ENCODE measurements at places on chromosomes 3 and 15.

- no peak for DNase-seq
Observed at GRCh38 chr3:38477057-38477820, 18.9 kb upstream of the EXOG start.

DNA sequence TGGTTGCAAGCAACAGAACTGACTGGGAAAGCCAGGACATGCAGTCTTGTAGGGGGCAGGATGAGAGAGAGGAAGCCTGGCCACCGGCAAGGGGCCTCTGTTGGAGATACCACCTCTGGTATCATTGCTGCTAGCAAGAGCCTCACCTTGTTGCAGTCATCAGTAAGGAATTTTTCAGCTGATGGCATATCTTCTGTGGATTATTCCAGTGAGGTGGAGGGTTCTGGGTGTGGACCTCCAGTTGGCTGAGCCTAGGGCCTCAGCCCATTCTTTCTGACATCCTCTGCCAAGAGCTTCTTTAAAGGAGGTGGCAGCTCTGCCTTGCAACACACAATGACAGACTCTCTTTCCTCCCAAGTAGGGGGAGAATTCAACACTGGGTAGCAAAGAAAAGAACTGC, 128.9 kb downstream of the AQP9 start:
- no peak for DNase-seq

- no peak for DNase-seq
Observed at GRCh38 chr15:31357148-31357547, 30.5 kb downstream of the KLF13 start.

DNA sequence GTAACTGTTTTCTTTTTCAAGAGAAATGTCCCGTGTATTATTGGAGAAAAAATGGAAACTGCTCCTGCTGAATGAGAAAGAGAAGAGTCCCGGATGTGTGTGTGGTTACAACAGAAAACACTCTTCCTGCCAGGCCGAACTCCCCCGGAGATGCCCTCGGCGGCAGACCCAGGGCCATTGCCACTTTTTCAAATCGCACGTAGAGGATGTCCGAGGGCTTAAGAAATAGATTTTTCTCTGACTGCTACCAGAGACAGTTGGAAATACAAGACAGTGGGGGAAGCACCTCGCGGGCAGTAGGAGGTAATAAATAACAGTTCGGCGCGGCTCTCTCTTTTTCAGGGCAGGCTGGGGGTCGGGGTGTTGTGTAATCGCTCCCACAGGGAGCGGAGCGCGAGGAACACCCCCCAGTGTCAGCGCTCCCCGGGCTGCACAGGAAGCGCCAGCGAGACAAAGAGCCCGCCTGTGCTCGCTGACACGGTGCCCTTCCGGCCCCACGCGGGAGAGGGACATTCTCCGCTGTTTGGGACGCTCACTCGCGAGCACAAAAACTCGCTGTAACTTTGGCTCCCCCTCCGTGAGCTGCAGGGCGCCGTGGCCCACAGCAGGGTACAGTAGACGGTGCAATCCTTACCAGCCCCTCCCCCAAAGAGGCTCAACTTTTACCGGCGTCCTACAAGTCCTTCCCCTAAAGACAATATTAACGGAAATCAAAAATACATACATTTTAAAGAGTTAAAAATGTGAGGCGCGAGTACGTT, 1.1 kb downstream of the VGLL4 start:
- peak; percentile 56 for DNase-seq

GRCh38 chr3:149588909-149589308, 68.9 kb downstream of the WWTR1 start:
- DNase-seq, result no peak

DNA sequence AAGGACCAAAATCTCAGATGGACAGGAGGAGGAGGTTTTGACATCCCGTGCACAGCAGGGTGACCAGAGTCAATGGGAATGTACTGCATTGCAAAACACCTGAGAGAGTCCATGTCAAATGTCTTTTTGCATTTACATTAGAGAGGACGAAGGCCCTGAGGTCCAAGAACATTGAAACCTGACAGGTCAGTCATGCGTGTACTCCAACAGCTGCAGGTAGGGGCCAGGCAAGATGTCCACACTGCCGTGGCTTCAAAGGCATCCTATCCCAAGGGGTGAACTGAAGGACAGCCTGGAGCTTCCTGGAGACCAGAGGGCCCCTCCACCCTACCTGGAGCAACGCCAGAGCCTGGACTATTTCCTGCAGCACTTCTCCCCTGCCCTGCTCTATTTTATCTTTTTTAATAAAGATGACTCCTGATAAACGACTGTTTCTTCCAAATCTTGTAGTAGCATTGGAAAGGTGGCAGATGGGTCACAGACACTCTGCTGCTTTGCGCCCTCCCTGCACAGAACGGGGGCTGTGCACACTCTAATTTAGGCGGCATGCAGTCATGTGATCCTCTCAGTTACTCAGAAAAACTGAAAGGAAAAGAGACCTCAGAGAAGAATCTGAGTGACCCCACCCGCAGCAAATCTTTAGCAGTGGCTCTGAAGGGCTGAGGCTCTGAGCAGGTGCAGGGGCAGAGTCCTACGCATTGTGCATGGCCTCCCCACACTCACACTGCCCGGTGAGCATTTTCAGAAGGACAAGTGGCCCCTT, 68.2 kb downstream of the HMCES start:
- DNase-seq, result no peak

DNA sequence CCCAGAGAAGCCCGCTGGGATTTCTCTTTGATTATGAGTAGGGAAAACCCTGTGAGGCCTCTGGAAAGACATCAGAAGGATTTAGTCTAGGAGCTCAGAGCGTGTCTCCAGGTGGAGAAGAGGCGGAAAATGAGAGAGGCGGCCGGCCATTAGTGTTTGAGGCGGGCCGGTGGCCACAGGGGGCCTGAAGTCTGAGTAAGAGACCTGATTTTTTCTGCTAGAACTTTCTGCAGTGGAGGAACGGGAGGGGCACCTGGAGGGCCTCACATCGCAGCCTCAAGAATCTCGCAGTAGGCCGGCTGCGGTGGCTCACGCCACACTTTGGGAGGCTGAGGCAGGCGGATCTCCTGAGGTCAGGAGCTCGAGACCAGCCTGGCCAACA, 28.5 kb downstream of the KLHDC8B start:
- no peak for DNase-seq

GRCh38 chr3:24161841-24162240, 216.8 kb downstream of the NR1D2 start:
- DNase-seq, result peak; percentile 36

- DNase-seq, result peak; percentile 77
Observed at GRCh38 chr15:64893481-64894394, 18.0 kb upstream of the ANKDD1A start.

Data from AG08396 (cell line).